ENCODE measurements at places on chromosomes 3 and 15. TPM values are rescaled to one million over a fixed set of nuclear protein-coding genes. Genes with fewer than 3 reads are reported as not detected.

- no peak for DNase-seq
Measured at GRCh38 chr3:48437812-48438211, 2.1 kb downstream of the CCDC51 start.

DNA sequence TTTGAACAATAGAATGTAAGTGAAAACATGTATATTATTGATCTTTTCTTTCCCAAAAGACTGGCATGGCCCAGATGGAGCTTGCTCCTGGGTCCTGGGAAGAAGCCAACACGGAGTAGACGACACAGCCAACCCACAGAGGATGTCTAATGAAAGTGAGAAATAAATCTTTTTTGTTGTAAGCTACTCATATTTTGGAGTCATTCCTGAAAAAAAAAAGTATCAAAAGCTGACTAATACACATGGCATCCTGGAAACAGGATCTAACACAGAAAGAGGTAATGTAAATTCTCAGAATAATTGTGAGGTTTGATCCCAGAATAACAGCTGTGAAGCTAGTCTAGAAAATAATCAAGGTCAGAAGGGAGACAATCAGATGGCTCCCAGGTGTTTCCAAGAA, 12.6 kb upstream of the FRMD5 start:
- DNase-seq = no peak

GRCh38 chr3:123832692-123833397, 51.3 kb downstream of the MYLK start:
- no peak for DNase-seq

GRCh38 chr15:91345736-91346135, 245.7 kb downstream of the SV2B start:
- no peak for DNase-seq

The IQCH gene
- 10.0 TPM for polyA plus RNA-seq
